ENCODE measurements at places on chromosomes 3 and 15.

DNA sequence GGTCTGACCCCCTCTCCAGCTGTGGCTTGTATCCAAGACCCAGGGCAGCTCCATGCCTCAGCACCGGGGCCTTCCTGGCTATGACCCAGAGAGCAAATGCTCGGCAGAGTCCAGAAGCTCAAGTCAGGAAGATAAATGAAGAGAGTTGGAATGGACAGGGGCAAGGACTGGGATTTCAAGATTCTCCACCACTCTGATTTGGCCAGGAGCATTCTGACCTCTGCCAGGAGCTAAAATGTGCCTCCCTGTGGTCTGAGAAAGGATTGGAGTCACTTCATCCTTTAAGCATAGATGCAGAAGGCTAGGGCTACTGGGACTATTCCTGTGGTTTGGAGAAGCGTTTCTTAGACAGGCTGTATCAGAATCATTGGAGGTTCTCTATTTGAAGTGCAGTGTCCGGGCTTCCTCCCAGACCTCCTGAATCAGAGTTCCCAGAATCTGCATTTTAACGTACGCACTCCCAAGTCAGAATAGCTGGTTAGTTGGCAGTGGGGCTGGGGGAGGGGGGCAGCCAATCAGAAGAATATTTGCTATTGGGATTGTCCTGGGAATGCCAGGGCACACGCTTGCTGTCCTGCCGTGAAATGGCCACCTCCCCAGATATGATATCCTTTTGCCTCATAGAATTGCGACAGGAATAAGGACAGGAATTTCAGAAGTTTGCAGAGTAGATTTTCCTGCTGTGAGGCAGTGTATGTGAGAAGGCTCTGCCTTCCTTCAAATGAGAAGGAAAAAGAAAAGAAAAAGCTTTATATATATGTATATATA is 57.4 kb downstream of the HRH1 start:
- DNase-seq = no peak

GRCh38 chr15:40150163-40150925 is 10.5 kb upstream of the BUB1B start:
- no peak for DNase-seq

- DNase-seq = no peak
Measured at GRCh38 chr3:117844676-117845075, 1135.1 kb downstream of the TUSC7 start.

DNA sequence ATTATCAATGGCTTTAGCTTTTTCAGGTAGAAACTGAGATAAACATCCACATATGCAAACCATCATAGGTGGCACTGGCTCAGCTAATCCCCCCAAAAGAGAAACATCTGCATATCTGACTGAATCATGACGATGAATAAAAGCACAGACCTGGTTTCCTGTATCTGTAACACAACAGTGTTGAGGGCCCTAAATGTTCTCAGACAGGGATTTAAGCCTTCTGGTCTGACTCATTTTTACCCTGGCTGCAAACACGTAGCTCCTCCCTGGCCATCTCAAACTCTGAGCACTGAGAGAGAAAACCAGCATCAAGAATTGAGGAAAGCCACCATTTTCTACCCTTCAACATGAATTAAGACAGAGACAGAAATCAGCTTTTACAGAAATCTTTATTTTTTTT is 35.2 kb downstream of the GLB1 start:
- no peak for DNase-seq

DNA sequence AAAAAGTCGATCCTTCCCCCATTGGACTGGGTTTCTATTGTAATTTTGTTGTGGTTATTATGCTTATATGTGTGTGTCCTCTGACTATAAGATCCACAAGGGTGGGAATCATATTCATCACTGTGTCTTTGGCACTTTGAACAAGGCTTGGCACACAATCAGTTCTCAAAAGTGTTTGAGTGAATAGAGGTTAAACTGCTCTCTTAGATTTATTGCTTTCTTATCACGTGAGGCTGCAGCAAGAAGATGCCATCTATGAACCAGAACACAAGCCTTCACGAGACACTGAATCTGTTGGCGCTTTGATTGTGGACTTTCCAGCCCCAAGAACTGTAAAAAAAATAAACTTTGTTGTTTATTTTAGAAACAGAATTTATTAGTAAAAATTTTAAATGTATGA is 295.0 kb upstream of the MDFIC2 start:
- no peak for DNase-seq

DNA sequence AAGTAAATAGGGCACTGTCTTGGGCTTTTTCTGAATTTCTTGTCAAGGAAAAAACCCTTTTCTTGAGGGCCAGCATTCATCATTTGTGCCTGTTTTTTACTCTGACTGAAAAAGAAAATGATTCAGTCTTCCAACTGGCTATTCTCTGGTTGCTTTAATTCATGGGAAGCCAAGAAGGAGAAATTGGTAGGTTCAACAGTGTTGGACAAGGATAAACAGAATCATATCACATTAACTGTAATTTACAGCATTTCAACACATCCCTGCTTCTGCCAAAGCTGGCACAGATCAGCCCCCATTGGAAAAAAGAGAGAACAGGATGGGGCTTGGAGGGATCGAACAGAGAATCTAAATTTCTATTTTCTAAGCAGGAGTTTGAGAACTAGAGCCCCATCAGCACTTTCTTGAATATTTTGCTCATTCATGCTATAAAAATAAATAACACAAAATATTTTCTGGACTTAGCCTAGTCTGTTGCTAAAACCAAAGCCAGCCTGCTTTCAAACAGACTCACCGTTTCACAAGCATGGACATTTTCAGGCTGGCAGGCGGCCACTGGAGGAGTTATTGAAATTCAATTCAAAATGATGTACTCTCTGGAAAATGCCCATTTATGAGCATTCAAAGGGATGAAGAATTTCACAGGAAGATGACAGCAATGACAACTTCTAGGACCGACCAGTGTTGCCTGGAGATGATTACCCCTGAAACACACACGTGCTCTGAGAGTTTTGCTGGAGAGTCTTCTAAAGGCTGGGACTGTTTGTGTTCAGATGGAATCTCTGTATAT is 181.2 kb downstream of the WNT5A start:
- DNase-seq = no peak

DNA sequence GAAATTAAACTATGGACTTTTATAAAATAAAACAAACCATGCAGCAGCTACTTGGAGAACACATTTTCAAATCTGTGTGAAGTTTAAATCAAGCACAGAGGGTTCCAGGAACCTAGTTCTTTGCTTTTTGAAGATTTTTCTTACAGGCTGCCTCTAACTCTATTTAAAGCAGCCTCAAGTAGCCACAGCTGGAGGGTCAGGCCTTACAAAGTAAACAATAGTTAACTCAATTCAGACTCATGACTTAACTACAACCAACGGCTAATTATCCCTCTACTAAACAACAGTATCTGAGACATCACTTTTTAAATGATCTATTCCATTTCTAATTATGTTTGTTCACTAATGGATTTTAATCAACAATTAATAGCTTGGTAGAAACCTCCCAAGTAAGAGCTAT is 9.8 kb downstream of the LRIG1 start:
- DNase-seq = no peak

DNA sequence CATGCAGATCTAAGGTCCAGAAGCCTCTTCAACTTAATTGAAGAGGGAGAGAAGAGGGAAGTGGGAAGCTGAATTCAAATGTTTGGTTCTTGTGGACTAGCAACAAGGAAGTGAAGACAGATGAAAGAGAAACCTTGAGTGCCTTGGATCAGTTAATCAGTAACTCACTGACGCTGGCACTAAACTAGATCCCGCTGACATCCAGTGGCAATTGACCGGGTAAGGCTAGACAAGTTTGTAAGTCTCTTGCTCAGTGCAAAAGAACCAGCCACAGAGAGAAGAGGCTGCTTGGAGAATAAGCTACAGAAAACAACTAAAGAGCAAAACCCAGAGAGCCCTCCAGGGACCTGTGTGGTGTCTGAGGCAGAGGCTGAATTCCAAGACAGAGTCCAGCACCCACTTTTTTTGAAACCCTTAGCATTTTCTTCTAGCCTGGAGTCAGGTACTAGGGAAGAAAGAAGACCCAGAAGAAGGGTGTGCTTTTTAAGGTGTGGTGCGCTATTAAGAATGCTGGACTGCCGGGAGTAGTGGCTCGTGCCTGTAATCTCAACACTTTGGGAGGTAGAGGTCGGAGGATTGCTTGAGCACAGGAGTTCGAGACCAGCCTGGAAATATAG is 6.9 kb downstream of the PLCH1 start:
- DNase-seq = no peak

DNA sequence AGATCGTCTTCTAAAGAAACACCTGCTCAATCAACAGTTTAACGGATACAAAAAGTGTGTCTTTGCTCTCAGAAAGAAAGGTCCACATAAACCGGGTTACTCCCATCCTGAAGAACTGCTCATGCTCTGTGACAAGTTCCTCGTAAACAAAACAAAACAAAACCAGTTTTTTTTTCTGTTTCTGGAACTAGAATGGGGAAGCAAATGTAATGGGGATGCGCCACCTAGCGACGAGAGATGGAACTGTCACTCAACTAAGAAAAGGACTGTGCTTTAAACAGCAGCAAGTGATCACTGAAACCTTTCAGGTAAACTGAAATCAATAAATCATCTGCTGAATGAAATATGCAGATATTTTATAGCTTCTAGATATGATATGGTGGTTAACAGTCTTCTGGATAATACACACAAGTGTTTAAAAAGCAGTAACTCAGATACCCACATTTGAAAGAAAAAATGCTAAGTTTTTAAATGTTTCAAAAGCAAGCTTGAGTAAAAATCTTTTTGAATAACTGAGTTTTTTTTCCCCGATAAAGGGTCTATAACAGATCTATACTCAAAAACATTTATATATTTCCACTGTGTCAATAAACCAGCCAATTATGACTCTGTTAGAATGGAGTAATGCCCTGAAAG is 10.9 kb downstream of the TM2D3 start:
- peak; percentile 57 for DNase-seq

- no peak for DNase-seq
Measured at GRCh38 chr15:51869060-51869421, 39.6 kb downstream of the TMOD3 start.

DNA sequence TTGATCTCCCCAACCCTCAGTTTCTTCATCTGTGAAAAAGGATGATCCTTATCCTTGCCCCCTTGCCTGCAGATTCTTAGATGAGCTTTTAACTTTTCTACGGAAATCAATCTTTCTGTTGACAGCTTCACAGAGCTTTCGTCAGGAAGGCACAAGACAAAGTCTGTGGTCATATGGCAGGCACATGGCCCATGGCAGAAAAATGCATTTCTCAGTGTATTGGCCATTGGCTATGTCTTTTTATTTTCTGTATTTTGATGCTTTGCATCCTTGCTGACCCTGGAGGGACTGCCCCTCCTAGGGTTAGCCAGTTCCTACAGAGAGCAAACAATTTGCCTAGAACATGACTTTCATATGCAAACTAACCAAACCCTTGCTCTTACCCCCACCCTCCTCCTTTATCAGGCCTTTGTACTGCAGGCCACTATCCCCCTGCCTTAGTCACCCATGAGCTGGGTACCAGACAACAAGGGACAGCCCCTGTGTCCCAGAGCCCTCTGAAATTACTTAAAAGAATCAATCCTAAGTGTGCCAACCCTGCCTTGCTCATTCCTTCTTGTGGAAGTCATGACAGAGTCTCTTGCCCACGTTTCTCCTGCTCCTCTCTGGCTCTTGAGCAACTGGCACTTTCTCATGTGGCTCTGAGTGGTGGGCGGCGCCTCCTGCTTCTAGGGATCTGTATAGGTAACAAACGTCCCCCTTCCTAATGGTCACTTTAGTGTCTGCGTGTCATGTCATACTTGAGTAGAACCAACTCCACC is 24.1 kb upstream of the NOX5 start:
- no peak for DNase-seq

- DNase-seq = no peak
Measured at GRCh38 chr3:47907784-47908183, 104.8 kb downstream of the DHX30 start.

- DNase-seq = no peak
Measured at GRCh38 chr15:74869372-74869725, 3.8 kb downstream of the SCAMP2 start.

- DNase-seq = no peak
Measured at GRCh38 chr15:50046867-50047266, 72.2 kb downstream of the ATP8B4 start.

DNA sequence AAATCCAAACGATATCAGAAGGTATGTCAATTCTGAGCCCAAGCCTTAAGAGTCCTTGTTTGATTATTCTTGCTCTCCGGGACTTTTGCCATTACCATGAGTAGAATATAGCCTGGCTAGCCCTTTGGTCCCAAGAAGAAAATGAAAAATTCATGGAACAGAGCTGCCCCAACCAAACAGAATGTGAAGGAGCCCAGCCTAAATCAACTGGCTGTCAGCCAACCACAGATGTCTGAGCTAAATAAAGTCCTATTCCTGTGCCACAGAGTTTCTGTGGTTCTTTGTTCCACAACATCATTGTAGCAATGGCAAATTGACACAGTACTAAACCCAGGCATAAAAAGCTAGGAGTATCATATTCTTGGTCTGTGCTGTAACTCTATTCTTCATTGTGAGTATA is 185.2 kb downstream of the CPNE4 start:
- DNase-seq = no peak

DNA sequence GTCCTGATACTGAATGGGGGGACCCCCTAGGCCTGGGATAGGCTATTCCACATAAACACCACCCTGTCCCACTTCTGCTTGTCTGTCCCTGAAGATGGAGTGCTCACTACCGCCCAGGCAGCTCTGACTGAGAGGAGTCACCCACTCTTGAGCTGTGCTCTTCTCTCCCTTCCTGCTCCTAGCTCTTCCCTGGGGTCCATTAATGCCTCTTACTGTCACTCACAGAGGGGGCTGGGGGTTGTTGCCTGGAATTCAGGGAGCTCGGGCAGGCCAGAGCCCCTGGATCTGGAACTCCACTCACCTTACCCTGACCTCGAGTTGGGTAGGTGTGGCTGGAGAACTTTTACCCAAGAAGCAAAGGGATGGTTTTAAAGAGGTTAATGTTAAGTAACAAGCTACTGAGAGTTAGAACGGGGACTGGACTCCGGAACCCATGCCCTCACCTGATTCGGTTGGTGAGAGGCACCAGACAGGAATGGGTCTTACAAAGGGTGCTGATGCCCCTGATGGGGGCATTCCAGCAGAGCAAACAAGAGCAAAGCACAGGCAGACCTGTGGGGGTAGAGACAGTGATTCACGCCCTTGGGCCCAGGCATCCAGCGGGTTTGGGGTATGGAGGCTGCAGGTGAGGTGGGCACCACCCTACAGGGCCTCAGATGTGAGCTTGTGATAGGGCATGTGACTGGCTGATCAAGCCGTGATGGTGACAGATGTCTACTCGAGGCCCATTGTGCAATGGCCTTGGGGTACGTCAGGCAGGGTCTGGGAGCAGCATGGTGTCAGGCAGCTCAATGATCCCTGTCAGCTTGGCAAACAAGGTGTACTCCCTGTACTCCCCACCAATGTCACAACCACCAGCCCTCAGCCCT is 5.4 kb downstream of the NBEAL2 start:
- no peak for DNase-seq

- DNase-seq = no peak
Measured at GRCh38 chr3:126777366-126777765, 73.3 kb downstream of the CHCHD6 start.

DNA sequence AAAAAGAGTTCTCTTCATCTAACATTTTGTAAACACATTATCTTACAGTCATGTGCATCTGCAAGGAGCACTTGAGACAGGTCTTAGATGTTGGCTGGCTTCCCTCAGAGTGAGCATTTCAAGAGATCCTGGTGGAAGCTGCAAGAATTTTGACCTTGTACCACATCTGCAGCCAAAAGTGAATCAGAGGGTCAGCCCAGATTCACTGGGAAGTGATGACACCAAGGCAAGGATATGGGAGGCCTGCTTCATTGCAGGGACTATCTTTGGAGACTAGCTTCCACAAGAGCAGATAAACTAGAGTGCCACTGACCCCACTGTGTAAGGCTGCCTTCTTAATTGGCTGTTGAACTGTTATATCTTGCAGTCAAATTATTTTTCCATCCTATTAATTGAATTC is 21.3 kb upstream of the GADL1 start:
- DNase-seq = no peak

- DNase-seq = no peak
Measured at GRCh38 chr3:43289841-43290470, 3.6 kb downstream of the SNRK start.

Measured in effector memory CD4-positive, alpha-beta T cell (primary cell).